ENCODE measurements at places on chromosomes 12 and 14. TPM values are rescaled to one million over a fixed set of nuclear protein-coding genes. Genes with fewer than 3 reads are reported as not detected.

Gene KRT6C
- not detected for polyA plus RNA-seq

Gene OR4E2
- polyA plus RNA-seq, result not detected

Gene SRRM4
- polyA plus RNA-seq, result not detected

Gene CIT
- polyA plus RNA-seq, result not detected

Gene RNFT2
- 3.3 TPM for polyA plus RNA-seq

Gene PTGER2
- polyA plus RNA-seq, result 2.8 TPM

Gene EDDM3A
- not detected for polyA plus RNA-seq

Gene KLHL33
- 0.10 TPM for polyA plus RNA-seq

Gene PLEKHH1
- not detected for polyA plus RNA-seq

Gene NGB
- not detected for polyA plus RNA-seq

Gene KSR2
- polyA plus RNA-seq, result not detected

Gene CD27
- 264 TPM for polyA plus RNA-seq

Gene SLC6A12
- not detected for polyA plus RNA-seq

Gene CNTN1
- not detected for polyA plus RNA-seq

Measured in IgD-negative memory B cell (primary cell).